GM13976 (cell line): ENCODE measurements at places on chromosomes 3 and 15.

DNA sequence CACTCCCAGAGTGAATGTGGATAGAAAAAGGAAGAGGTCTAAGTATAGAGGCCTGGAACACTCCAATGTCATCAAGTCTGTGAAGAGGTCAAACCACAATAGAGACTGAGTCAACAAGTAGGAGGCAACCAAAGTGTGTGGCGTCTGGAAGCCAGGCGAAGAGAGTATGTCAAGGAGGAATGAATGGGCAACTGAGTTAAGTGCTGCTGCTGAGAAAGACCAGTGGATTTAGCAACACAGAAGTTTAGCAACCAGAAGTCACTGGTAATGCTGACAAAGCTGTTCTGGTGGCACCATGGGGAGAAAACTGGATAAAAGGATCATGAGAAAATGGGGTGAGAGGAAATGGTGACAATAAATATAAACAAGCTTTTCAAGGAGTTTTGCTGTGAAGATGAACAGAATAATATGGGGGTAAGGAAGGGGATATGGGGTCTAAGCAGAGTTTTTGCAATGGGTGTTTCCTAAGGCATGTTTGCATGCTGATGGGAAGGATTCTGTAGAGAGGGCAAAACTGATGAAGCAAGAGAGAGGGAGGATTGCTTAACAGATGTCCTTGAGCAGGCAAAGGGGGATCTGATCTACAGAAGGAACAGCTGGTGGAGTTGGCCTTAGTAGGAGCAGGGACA lies 38.4 kb downstream of the PCOLCE2 start:
- DNase-seq, result no peak

- DNase-seq, result no peak
These were observed 8.0 kb upstream of the LRTM1 start for GRCh38 chr3:54935869-54936268.

- DNase-seq, result no peak
These were observed 587.0 kb upstream of the GRM7 start for GRCh38 chr3:6273878-6274277.

DNA sequence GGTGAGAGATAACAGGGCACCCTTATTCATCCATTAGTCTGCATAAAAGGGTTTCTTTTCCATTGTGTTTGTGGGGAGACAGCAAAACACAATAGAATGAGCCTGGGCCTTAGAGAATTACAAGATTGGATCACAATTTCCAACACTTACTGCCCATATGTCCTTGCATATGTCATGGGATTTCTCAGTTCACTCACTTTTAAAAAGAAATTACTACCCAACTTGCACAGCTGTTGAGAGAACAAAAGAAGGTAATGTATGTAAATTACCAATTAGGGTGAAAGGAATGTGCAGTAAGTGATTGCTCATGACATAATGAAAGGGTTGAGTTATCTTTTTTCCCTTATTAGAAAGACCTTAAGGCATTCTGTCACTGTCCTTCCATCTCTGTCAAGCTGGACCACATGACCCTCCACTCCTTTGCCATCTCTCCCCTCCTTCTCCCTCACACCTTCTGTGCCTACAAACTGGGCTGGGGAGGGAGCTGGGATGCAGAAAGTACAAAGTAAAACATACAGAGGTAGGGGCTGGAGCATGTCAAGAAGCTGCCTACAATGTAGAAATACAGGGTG lies 244.2 kb downstream of the ZMAT3 start:
- DNase-seq, result no peak

- DNase-seq, result peak; percentile 70
These were observed 1.5 kb downstream of the CYP1A1 start for GRCh38 chr15:74723754-74724334.

DNA sequence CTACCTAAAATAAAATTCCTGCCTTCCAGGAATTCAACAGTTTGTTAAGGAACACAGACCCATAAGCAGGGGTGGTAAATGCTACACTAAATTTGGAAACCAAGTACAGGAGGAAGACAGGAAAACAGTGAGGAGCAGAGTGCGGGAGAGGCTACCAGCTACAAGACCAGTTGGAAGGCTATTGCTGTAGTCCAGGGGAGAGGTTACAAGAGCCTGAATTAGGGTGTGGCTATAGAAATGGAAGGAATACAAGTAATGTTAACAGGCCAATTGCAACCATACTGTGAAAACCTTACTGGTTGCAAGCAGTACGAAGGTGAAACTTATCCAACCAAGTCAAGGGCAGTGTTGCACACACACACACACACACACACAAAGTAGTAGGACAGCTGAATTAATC lies 880 bp upstream of the ARMC8 start:
- DNase-seq, result no peak

- DNase-seq, result no peak
These were observed 2.2 kb downstream of the CADM2 start for GRCh38 chr3:84961011-84961410.

GRCh38 chr15:98616397-98616796 lies 31.9 kb upstream of the IGF1R start:
- DNase-seq, result no peak

DNA sequence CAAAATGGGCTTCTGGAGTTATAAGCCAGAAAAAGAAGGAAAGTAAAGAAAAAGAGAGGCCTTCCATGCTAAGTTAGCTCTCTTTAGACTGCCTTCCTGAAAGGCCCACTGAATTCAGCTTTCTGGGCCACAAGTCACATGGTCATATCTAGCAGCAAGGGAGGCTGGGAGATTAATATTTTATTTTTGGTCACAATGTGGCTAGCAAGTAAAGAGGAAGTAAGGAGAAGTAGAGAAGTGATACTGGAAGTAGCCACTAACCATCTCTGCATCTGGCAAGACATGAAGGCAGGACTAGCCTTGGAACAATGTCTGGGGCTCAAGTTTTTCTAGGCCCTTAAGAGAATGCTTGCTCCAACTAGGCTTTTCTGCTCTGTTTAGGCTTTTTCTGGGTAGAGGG lies 81.8 kb upstream of the UBE2E1 start:
- DNase-seq, result no peak
